RPMI7951 (cell line): ENCODE measurements at places on chromosomes 11 and 22. TPM values are rescaled to one million over a fixed set of nuclear protein-coding genes. Genes with fewer than 3 reads are reported as not detected.

- DNase-seq, result peak; percentile 44
Observed at GRCh38 chr22:41517172-41518047, 26.9 kb downstream of the POLR3H start.

DNA sequence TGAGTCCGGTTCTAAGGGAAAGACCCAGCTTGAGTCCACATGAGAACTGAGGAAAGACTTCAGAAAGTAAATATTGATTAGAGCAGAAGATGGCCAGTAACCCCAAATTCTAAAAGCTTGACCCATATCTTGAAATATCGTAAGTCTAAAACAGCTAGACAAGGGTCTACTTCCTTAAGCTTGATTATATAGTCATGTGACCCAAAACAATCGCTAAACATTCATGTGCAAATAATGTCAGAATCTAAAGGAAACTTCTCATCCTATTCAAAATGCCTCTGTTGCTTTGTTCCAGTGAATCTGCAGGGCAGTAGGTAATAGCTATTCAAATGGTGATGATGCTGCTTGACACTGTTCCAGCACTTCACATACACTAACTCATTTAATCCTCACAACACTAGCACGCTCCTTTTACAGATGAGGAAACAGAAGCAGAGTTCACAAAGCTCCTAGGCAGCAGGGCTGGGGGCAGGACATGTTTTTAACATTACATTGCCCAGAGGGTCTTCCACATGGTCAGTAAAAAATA lies 52.6 kb downstream of the TCF20 start:
- DNase-seq, result no peak

GRCh38 chr22:36212901-36213300 lies 11.3 kb upstream of the APOL4 start:
- no peak for DNase-seq

GRCh38 chr11:130737041-130737830 lies 179.0 kb downstream of the SNX19 start:
- DNase-seq, result no peak

GRCh38 chr11:67996622-67997474 lies 7.0 kb downstream of the UNC93B1 start:
- no peak for DNase-seq

GRCh38 chr22:25750569-25751173 lies 8.7 kb downstream of the MYO18B start:
- DNase-seq, result no peak

TST gene
- 21.0 and 27.3 TPM in 2 replicates for total RNA-seq

ASRGL1 gene
- total RNA-seq, result 1.9 TPM in 2 replicates
